ENCODE measurements at places on chromosomes 6 and 20.

DNA sequence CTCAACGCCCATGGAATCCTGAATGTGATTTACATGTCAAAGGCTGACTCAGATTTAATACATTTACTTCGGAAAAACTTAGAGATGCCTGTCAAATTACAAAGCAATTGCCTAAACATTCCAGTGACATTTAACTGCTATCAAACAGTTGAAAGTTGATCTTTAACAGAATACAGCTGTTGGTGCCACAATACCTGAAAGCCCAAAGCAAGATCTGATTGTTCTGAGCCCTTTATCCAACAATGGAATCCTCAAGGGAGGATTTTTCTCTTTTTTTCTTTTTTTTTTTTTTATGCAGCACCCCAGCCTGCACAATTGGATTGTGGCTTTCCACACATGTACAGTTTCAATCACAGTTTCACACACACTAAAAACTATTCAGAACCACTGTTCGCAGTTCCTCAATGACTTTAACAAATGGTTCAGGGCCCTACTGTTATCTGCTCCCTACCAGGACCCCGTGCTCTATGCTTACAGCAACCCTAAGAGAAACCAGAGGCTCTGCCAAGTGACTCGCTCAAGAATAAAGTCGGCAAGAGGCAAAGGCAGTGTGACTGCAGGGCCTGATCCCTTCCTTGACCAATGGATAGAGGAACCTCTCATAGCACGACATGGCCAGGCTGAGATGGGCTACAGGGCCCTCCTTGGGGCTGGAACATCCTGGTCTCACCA is 33.3 kb downstream of the EPB41L2 start:
- peak; percentile 50 for DNase-seq

DNA sequence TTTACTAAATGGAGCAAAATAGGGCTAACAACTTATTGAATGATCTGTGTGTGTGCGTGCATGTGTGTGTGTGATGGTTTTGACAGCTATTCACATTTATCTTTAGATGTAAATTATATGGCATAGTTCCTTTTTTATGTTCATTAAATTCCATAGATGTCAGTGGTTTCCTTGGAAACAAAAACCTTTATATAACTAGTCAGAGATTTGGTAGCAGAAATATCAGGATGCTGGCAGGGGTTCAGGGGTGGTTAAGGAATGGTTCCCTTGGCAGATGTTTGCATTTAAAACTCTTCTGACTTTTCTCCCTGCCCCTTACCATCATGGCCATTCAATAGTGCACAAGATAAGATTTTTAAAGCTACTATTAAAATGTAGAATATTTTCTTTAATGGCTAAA is 256.6 kb downstream of the PLCB1 start:
- DNase-seq = peak; percentile 38

GRCh38 chr6:106502559-106502958 is 126.7 kb downstream of the RTN4IP1 start:
- DNase-seq = no peak

- no peak for DNase-seq
Measured at GRCh38 chr6:168374541-168375071, 55.0 kb upstream of the DACT2 start.

- no peak for DNase-seq
Measured at GRCh38 chr6:57162028-57162427, 10.1 kb upstream of the BAG2 start.

GRCh38 chr20:51379601-51380341 is 162.7 kb downstream of the NFATC2 start:
- DNase-seq = no peak

GRCh38 chr20:44728801-44729443 is 13.8 kb downstream of the CCN5 start:
- DNase-seq = peak; percentile 56

DNA sequence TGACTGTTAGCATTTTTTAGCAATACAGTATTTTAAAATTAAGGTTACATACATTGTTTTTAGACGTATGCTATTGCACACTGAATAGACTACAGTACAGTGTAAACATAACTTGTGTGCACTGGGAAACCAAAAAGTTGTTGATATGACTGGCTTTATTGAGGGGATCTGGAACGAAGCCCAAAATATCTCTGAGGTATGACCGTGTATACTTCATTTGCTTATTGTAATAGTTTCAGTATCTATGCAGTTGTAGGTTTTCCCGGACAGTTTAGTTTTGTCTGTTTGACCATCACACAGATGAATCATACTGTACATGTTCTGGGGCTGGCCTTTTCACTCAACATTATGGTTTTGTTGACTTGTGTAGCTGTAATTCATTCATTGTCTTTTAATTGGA is 6.9 kb upstream of the ZBTB12 start:
- DNase-seq = peak; percentile 56

GRCh38 chr20:47785854-47786764 is 828 bp upstream of the SULF2 start:
- DNase-seq = peak; percentile 80

DNA sequence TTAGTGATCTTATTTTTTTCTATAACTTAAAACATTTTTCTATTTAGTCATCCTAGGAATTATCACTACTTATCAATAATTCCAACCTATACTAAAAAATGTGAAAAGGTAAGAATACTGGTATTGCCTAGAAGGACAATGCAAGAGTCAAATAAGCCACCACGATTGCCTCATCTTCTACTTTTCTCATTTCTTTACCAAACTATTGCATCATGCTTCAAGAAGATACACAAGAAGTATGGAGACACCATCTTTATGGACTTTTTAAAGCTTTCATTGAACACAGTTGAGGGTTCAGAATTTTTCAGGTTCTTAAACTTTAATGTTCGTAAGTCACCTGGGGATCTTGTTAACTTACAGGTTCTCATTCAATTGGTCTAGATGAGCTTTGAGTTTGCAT is 25.9 kb downstream of the ELOVL2 start:
- no peak for DNase-seq

DNA sequence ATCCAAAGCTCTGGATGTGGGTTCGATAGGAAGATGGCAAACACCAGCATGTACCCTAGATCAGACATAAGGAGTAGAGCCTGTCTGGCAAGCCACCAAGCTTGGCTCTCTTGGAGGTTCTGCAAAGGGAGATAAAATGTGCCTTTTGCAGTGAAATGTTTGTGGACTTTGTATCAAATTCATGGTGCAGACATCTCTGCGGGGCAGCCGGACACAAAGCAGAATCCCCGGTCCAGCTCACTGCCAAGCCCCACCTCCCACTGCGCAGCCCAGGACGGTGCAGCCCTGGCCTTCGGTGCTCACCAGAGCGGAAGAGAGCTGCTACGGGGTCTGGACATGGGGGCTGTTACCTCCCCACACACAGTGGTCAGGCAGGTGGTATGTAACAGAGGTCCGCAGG is 333.6 kb upstream of the JARID2 start:
- no peak for DNase-seq

DNA sequence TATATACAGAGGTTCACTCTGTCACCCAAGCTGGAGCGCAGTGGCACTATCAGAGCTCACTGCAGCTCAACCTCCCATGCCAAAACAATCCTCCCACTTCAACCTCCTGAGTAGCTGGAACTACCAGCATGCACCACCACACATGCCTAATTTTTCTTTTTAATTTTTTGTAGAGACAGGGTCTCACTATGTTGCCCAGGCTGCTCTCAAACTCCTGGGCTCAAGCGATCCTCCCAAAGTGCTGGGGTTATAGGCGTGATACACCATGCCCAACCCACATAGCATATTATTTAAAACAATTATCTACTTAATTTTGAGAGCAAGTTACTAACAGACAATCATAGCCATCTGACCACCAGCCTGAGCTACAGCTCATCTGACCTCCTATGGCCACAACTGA is 459.9 kb upstream of the JARID2 start:
- no peak for DNase-seq

DNA sequence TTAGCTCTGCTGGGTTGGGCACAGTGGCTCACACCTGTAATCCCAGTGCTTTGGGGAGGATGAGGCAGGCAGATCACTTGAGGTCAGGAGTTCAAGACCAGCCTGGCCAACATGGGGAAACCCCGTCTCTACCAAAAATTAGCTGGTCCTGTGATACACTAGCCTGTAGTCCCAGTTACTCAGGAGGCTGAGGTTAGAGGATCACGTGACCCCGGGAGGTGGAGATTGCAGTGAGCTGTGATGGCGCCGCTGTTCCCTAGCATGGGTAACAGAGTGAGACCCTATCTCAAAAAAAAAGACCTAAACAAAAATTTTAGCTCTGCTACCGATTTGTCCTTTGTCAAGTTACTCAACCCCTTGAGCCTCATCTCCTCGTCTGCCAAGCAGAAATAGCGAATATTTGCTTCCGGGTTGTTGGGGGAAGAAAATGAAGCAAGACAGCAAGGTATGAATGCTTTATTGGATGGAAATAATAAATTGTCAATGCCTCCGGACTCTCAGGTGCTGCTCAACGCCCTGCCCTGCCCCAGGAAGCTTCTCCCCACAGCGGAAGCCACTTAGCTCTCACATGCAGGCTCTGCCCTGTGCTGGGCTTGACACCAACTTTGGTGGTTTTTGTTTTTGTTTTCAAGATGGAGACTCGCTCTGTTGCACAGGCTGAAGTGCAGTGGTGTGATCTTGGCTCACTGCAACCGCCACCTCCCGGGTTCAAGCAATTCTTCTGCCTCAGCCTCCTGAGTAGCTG is 24.9 kb upstream of the ITCH start:
- no peak for DNase-seq

DNA sequence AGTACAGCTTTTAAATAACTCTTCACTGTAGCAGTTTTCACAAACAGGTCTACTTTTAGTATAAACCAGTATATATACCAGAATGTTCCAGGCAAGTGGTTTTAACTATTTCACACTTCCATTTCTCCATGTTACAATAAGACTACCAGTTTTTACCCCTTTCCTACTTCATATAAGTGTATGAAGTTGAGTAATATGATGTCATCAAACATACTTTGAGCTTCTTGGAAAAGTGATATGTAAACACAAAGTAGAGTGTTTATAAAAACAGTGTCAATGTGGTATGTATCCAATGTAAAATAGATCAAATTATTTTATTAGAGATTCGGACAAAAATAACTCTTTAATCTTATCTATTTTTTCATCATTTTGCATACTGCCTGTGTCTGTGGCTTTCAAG is 2.5 kb upstream of the PAQR8 start:
- DNase-seq = no peak

DNA sequence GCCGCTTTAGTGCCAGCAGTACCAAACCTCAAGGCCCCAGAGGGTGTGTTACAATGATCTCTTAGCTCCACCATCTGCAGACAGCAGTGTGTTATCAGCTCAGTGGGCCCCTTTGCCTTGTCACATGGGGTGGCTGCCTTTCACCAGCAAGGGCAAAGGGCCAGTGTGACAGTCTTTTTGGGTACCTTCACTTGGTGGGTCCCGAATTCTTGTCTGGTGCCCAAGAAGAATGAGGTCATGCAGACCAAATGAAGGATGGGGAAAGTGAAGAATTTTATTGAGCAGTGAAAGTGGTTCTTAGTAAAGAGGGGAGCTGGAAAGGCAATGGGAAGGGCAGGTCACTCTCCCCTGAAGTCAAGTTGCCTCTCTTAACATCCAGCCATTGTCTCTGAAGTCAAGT is 2.9 kb upstream of the SMIM28 start:
- no peak for DNase-seq

GRCh38 chr6:53484476-53485280 is 60.2 kb downstream of the GCLC start:
- peak; percentile 38 for DNase-seq

DNA sequence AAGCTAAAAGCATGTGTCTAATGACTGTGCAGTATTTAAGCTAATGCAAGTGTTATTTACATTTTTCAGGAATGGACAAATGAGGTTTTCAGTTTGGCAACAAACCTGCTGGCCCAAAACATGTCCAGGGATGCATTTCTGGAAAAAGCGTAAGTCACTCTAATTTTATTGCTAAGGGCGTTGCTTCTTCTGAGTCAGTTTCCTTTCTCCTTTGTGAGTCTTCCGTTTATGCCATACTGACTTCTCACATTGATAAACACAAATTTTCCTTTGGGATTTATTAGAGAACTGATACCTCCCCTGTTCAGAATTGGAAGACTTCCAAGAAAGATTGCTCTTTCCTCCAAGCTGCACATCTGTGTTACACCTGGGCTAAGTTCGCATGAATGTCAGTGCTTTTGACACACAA is 422.9 kb upstream of the PLCB4 start:
- peak; percentile 57 for DNase-seq

DNA sequence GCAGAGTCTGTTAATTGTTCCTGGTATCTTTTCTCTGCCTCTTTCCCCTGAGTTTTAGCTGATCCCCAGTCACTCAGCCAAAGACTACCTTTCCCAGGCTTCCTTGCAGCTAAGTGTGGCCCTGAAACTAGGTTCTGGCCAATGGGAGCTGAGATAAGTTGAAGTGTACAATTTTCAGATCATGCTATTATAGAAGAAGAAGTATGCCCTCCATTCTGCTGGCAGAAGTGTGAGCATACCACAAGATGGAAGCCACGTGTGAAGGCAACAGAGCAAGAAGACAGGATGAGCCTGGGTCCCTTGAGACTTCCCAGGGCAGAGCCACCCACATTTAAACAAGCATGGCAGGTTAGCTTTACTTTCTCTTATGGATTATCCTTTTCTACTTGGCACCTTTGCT is 273.2 kb downstream of the HIVEP2 start:
- no peak for DNase-seq

DNA sequence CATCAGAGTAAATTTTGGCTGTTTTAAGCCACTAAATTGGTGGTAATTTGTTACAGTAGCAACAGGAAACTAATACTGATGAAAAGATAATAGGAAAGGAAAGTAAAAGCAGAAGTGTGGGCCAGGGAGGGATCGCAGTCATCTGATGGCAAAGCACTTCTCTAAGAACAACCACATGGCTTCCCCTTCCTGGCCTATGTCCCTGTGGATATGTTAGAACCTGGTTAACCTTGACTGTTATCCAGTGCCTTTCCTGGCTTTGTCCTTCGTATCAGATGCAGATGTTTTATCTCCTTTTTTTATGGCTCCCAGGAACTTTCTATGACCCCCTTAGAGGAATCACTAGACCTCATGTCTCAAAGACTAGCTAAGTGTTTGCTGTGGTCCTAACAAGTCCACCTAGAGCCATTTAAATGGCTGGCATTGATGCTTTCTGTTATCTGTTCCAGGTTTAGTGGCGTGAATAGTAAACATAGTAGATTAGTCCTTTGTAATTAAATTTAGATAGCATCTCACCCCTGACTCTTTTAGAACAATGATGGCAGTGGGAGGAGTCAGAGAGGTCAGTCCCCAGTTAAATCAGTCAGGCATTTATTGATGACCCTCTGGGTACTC is 79.2 kb upstream of the PHACTR2 start:
- DNase-seq = no peak

GRCh38 chr6:125102411-125102810 is 51.2 kb upstream of the TPD52L1 start:
- DNase-seq = no peak

GRCh38 chr6:49087369-49087768 is 375.7 kb downstream of the MMUT start:
- peak; percentile 20 for DNase-seq

DNA sequence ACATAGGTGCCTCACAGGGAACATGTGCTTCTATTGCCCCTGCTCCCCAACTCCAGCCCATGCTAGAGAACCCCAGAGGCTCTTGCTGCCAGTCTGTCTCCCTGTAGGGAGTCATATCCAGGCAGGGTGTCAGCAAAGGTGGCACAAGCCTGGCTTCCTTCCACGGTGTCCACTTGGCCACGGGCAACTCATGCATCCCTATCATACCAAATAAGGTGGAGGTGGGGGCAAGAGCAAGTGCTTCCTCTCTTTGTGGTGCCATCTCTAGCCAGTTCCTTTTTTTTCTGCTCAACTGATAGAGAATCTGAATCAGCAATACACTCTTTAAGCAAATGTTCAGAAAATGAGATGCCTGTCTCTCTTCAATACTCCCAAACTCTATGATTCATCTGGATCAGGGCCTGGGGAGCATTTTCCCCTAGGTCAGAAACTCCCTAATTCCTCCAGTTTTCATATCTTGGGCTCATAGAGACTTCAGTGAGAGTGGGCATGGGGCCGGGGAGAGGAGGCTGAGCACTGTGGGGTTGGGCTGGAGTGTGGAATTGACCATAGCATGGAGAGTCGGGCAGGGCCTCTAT is 105.1 kb upstream of the GPR6 start:
- DNase-seq = no peak
